Heart right ventricle (tissue), 16 donors: ENCODE measurements at places on chromosomes 13 and 19. TPM values are rescaled to one million over a fixed set of nuclear protein-coding genes. Genes with fewer than 3 reads are reported as not detected.

DNA sequence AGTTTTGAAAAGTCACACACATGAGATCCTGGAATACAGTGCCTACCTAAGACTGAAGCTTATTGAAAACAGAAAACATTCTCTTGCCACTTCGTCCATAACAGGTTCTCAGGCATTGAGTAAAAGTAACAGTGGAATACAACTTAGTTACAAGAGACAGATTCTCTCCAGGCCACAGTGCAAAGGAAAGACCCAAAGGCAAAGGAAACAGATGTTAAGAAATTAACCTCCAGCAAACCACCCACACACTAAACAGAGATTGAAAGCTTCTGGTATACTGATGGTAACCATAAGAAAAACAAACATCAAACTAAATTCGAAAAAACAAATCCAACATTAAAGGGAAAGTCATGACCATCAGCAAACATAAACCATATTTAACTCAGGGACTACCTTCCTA lies 914.7 kb downstream of the SLITRK5 start:
- DNase-seq: no peak
- no peaks in the 10 kb centered on the region for H3K36me3 ChIP-seq
- H3K27ac ChIP-seq: no peak overlapping the region

DNA sequence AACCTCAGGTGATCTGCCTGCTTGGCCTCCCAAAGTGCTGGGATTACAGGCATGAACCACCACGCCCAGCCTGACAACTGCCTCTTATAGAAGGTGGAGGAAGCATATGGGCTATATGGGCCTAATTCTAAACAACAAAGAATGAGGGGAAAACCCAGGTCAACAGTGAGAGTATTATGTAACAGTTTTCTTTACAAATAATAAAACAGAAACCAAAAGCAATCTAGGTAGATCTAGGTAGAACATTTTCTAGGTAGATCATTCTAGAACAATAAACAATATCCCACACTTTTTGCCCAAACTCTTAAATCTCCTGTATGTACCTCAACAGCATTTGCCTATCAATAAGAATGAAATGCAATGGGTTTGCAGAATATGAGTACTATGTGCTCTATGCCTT lies 267.4 kb downstream of the ABCC4 start:
- H3K36me3 ChIP-seq: no peaks in the 10 kb centered on the region
- no peak overlapping the region for H3K4me3 ChIP-seq
- H3K4me1 ChIP-seq: no peaks in the 10 kb centered on the region
- H3K27ac ChIP-seq: no peak overlapping the region

- peaks cover 3% of the 10 kb centered on the region for H3K36me3 ChIP-seq
- H3K4me3 ChIP-seq: no peak overlapping the region
- H3K27me3 ChIP-seq: no peaks in the 10 kb centered on the region
- DNase-seq: no peak
Observed at GRCh38 chr19:56423276-56423984, 19.3 kb downstream of the ZNF583 start.

- no peaks in the 10 kb centered on the region for H3K27me3 ChIP-seq
- DNase-seq: no peak
- H3K36me3 ChIP-seq: no peaks in the 10 kb centered on the region
- H3K4me3 ChIP-seq: no peak overlapping the region
- no peak overlapping the region for H3K27ac ChIP-seq
Observed at GRCh38 chr13:58081301-58081820, 449.8 kb downstream of the PCDH17 start.

DNA sequence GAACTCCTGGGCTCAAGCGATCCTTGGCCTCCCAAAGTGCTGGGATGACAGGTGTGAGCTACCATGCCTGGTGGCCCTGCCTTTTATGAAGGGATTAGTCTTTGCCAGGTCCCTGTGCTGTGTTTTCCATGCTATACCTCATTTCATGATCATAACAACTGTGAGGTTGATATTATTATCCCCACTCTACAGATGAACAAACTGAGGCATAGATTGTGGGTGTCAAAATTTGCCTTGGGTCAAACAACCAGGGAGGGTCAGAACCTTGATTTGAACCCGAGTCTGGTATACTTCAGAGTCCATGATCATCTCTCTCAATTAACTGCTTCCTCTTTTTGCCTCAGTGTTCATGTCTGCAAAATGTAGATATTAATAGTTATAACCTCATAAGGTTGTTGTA lies 6.9 kb downstream of the PINLYP start:
- no peaks in the 10 kb centered on the region for H3K36me3 ChIP-seq
- H3K27me3 ChIP-seq: no peaks in the 10 kb centered on the region
- H3K4me3 ChIP-seq: no peak overlapping the region
- H3K4me1 ChIP-seq: peaks cover 8% of the 10 kb centered on the region
- no peak overlapping the region for H3K27ac ChIP-seq
- no peak for DNase-seq

GRCh38 chr19:42032431-42032830 lies 37.6 kb downstream of the GRIK5 start:
- H3K36me3 ChIP-seq: no peaks in the 10 kb centered on the region
- no peak overlapping the region for H3K27ac ChIP-seq
- no peak for DNase-seq
- no peak overlapping the region for H3K4me3 ChIP-seq
- no peaks in the 10 kb centered on the region for H3K4me1 ChIP-seq

- H3K27me3 ChIP-seq: peaks cover 40% of the 10 kb centered on the region
- no peak overlapping the region for H3K4me3 ChIP-seq
- DNase-seq: no peak
- peaks cover 13% of the 10 kb centered on the region for H3K4me1 ChIP-seq
- H3K36me3 ChIP-seq: no peaks in the 10 kb centered on the region
Observed at GRCh38 chr19:4586691-4587090, 27.2 kb upstream of the SEMA6B start.

GRCh38 chr13:99758460-99759162 lies 213.0 kb downstream of the ZIC5 start:
- H3K27me3 ChIP-seq: no peaks in the 10 kb centered on the region
- no peaks in the 10 kb centered on the region for H3K4me1 ChIP-seq
- H3K27ac ChIP-seq: no peak overlapping the region
- no peak for DNase-seq
- no peak overlapping the region for H3K4me3 ChIP-seq

DNA sequence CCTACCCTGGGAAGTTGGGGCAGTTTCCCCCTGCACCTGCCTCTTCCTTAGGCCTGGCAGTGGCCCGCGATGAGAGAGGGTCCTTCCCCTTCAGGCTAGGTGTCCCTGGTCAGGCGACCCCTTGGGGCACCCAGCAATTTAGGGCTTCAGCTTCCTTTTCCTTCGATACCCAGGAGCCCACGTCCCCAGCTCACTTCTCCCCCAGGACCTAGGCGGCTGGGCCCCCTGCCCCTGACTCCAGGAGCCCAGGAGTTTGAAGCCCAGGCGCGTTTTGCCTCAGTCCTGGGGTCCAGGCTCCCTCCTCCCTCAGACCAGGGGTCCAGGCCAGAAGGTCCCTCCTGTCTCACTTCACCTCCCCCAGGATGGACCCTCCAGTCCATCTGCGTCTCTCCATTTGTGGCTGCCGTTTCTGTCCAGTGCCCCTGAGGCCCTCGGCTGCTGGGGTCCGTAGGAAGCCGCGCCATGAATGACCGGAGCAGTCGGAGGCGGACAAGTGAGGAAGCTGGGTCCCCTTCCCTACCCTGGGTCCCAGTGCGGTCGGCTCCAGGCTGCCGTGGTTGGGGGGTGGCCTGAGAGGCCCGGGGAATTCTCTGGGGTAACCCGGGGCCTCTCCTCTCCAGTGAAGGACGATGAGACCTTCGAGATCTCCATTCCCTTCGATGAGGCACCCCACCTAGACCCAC lies 714 bp downstream of the CCDC106 start:
- peaks cover 56% of the 10 kb centered on the region for H3K4me1 ChIP-seq
- DNase-seq: no peak
- H3K36me3 ChIP-seq: peaks cover 14% of the 10 kb centered on the region
- H3K27ac ChIP-seq: peak overlapping the region; percentile 92

- peaks cover 72% of the 10 kb centered on the region for H3K4me1 ChIP-seq
- H3K27ac ChIP-seq: peak overlapping the region; percentile 42
- no peaks in the 10 kb centered on the region for H3K36me3 ChIP-seq
- no peak for DNase-seq
- H3K27me3 ChIP-seq: no peaks in the 10 kb centered on the region
- no peak overlapping the region for H3K4me3 ChIP-seq
Observed at GRCh38 chr19:16586991-16587832, 15.0 kb upstream of the SLC35E1 start.

GRCh38 chr13:106522898-106523525 lies 12.4 kb downstream of the EFNB2 start:
- DNase-seq: no peak
- no peaks in the 10 kb centered on the region for H3K27me3 ChIP-seq
- peak overlapping the region; percentile 28 for H3K27ac ChIP-seq
- H3K4me1 ChIP-seq: peaks cover 7% of the 10 kb centered on the region
- peak overlapping the region; percentile 8 for H3K4me3 ChIP-seq

DNA sequence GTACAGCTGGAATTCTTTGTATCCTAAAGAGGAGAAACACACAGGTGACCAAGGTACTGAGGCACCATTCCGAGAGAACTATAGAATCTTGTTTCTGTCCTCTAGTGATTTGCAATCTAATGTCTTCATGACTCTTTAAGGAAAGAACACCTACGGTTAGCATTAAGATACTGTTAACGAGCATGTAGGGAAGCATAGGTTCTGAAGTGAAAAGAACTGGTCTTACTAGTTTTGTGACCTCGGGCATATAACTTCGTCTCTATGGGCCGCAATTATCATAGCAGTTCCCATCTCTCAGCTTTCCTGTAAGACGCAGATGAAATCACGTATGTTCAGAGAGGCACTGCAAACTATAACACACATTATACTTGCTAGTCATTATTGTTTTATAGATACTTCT lies 193.0 kb upstream of the NBEA start:
- peak overlapping the region; percentile 82 for H3K27ac ChIP-seq
- peaks cover 28% of the 10 kb centered on the region for H3K4me1 ChIP-seq
- H3K4me3 ChIP-seq: no peak overlapping the region
- H3K36me3 ChIP-seq: no peaks in the 10 kb centered on the region
- no peaks in the 10 kb centered on the region for H3K27me3 ChIP-seq

DNA sequence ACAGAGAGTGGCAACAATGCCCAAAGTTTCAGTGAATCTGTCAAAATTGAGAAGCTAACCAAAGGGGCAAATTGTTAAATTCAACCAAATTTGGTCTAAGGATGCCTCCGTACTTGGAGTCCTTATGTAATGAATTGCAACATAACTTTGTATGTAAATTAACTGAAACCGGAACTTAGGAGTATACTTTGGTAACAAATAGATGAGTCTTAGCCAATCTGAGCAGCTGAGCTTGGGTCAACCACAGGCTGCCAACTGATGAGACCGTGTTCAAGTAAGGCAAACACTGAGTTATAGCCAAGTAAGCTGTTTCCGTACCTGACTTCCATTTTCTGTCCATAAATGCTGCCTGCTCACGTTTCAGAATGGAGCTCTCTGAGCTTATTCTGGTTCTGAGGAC lies 5.3 kb downstream of the VWA8 start:
- H3K27ac ChIP-seq: no peak overlapping the region
- no peaks in the 10 kb centered on the region for H3K27me3 ChIP-seq
- H3K36me3 ChIP-seq: no peaks in the 10 kb centered on the region
- H3K4me1 ChIP-seq: peaks cover 24% of the 10 kb centered on the region
- H3K4me3 ChIP-seq: no peak overlapping the region

GRCh38 chr13:107370015-107370785 lies 802.3 kb upstream of the ARGLU1 start:
- H3K36me3 ChIP-seq: no peaks in the 10 kb centered on the region
- DNase-seq: no peak
- H3K4me3 ChIP-seq: no peak overlapping the region
- no peaks in the 10 kb centered on the region for H3K27me3 ChIP-seq

- H3K27ac ChIP-seq: no peak overlapping the region
- no peak overlapping the region for H3K4me3 ChIP-seq
- no peak for DNase-seq
- no peaks in the 10 kb centered on the region for H3K4me1 ChIP-seq
Observed at GRCh38 chr13:44857061-44857460, 132.2 kb downstream of the NUFIP1 start.

DNA sequence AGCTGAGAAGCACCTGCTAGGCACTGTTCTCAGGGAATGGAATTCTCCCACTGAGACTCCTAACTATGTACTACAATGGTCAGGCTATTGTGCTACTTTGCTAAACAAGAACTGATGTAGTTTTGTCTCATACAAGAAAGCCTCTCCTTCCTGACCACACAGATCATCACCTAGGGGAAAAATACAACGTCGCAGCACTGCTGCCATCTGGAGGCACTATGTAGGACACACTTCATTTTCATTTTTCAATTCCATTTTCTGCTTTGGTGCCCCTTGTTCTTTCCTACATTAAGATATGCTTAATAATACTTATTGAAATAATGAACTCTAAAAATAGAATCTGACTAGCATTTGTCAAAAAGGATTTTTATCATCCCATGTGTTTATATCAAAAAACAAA lies 21.1 kb downstream of the PROSER1 start:
- no peaks in the 10 kb centered on the region for H3K4me1 ChIP-seq
- DNase-seq: no peak
- no peak overlapping the region for H3K27ac ChIP-seq
- H3K36me3 ChIP-seq: peaks cover 96% of the 10 kb centered on the region

GRCh38 chr13:80040196-80040980 lies 300.5 kb downstream of the SPRY2 start:
- no peak for DNase-seq
- no peaks in the 10 kb centered on the region for H3K27me3 ChIP-seq
- no peak overlapping the region for H3K27ac ChIP-seq

GRCh38 chr19:49155005-49155819 lies at the start of gene HRC:
TSS of gene HRC (minus strand) at chr19:49155396. CDS start at chr19:49155237, 159 bp downstream.
- no peaks in the 10 kb centered on the region for H3K27me3 ChIP-seq
- H3K4me3 ChIP-seq: peak within 1 kb of the TSS; percentile 62
- peak within 1 kb of the TSS; percentile 97 for H3K27ac ChIP-seq
- peaks cover 25% of the 10 kb centered on the region for H3K4me1 ChIP-seq

Gene C1QTNF9B
- polyA plus RNA-seq: 3.1 TPM

Gene ZC3H13
- polyA plus RNA-seq: 23.1 TPM

Gene THSD8
- 3.8 TPM for polyA plus RNA-seq

Gene METTL21C
- polyA plus RNA-seq: not detected

Gene ZNF441
- polyA plus RNA-seq: 5.6 TPM

Gene PSG4
- polyA plus RNA-seq: not detected

Gene CD22
- polyA plus RNA-seq: 0.07 TPM

Gene ZNF562
- polyA plus RNA-seq: 3.4 TPM

Gene CEACAM7
- polyA plus RNA-seq: not detected
